ENCODE measurements at places on chromosomes 2 and 18.

DNA sequence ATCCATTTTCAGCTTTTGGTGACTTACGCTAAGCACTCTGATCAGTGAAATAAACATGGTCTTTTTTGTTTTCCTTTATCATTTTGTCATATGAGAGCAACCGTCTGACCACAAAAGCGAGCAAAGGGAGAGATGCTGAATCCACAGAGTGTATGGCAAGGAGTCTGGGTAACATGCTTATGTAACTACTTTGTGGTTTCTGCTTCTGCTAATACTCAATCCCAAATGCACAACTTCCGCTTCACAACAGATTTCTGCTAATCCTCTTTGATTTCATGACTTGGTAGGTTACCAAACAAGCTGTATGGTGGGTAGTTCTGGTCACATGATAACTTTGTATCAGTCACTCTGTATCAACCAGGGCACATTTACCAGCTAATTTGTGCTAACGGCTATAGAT lies 908.4 kb upstream of the CRIM1 start:
- DNase-seq, result no peak

DNA sequence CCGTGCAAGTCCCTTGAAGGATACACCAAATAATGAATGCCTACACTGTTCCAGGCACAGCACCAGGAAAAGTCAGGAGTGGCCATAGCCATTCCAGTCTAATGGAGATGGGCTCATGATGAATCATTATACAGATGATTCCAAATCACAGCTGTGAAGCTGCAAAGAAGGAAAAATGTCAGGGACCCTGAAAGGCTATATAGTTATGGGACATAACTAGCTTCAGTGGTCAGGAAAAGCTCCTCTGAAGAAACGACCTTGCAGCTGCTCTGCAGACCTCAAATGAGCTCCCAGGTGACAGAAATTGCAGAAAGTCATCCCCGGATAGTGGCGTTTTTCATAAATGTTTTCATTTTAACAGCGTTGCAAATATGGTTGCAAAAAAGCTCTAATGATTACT lies 200.8 kb downstream of the PTGR3 start:
- no peak for DNase-seq

DNA sequence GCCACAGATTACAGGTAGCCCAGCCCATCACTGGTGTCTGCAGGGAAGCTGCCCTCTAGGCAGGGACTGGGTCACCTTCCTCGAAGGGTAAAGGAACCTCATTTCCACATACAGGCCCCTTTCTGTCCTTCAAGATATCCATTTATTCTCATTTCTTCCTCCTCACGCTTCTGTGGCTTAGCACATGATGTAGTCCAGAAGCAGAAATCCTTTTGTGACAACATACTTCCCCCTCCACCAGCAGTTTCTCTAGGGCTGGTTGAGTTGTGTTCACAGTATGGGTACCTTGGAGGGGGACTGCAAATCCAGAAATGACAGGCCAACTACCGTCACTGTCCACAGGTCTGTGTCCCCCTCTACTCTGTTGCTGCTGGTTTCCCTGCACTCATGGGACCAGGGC lies 364.9 kb downstream of the ANAPC1 start:
- DNase-seq, result no peak

- no peak for DNase-seq
Measured at GRCh38 chr2:230924470-230925341, at the start of gene GPR55. Gene GPR55 (minus strand): TSS chr2:230925242. CDS start chr2:230910962, 14,280 bp downstream.

DNA sequence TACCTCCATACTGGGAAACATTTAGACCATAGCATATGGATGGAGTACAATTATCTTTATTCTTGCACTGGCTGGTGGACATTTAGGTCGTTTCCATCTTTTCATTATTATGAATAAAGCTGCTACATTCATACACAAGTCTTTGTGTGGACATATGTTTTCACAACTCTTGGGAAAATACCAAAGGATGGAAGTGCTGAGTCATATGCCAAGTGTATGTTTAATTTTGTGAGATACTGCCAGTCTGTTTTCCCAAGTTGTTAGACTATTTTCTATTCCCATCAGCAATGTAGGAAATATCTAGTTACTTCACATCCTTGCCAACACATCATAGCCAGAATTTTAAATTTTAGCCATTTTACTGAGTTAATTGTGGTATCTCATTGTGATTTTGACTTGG lies 91.5 kb downstream of the GALNT13 start:
- DNase-seq, result no peak

DNA sequence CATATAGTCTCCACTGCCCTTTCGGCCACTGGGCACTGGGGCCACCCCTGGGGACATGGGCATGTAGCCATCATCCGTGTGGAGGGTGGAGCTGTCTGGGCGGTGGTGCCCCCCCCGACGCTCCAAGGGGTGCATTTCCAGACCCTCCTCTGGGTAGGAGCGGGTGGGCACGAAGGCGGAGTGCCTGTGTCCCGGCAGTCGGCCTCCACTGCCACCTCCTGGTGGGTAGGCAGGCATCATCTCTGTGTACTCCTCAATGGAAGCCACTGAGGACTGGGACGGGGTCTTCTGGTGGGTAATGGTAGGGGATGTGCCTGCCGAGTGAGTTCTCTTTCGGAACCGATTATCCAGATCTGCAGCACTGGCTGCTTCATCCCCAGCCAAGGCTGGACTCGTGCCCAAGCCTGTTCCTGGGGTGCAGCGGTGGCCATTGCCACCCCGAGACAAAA lies 2.8 kb downstream of the IRS1 start:
- DNase-seq, result peak; percentile 23

DNA sequence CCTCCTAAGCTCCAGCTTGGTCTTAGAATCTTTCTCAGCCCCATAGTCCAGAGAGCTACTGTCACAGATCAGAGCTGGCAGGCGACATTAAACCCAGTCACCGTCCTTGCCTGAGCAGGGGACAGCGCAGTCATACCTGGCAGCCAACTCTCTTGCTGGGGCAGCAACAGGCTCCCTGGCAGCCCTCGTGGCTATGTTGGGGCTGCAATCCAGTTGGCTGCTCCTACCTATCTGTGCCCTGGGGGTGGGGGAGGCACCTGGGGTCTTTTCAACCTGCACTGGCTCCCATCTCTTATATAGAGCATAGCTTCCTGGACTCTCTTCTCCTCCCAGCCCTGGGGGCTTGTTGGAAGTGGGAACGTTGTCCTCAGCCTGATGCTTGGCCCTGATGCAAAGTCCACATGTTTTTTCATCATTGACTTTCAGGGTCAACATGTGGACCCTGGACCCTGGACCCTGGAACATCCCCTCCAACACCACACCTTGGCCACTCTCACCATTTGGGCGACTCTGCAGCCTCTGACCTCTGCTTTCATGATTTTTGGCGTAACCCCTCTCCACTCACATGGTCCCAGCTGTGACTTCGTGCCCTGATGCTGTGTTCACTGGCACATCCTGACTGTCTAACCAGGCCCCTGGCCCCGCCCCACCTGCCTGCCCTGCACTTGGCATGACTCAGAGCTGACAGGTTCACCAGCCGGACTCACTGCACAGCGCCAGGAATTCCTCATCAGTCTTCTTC lies 45.6 kb downstream of the ATOH8 start:
- DNase-seq, result peak; percentile 18

DNA sequence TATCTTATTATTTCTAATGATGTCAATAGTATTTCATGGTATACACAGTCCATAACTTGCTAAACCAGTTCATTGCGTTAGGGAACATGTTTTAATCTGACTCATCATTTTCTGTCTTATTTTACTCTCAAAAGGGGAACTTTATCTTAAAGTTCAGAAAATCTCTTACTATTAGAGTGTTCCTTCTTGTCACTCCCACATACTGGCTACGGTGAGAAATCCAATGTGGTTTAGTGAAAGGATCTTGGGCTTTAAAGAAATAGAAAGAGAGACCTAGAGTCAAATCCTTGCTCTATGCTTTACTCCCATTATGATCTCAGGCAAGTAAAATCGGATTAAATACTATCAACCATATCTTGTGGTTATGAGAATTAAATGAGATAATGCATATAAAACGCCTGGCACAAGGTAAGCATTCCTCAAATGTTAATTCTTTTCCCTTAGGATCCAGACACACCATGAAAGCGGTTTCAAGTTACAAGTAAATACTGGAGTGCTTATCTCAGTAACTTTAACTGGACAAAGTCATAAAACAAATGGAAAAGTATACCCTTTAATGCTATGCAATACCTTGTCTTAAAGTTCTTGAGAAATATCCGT lies 576.0 kb downstream of the ARHGAP15 start:
- DNase-seq, result no peak

GRCh38 chr18:6666012-6666685 lies 63.4 kb upstream of the ARHGAP28 start:
- no peak for DNase-seq

DNA sequence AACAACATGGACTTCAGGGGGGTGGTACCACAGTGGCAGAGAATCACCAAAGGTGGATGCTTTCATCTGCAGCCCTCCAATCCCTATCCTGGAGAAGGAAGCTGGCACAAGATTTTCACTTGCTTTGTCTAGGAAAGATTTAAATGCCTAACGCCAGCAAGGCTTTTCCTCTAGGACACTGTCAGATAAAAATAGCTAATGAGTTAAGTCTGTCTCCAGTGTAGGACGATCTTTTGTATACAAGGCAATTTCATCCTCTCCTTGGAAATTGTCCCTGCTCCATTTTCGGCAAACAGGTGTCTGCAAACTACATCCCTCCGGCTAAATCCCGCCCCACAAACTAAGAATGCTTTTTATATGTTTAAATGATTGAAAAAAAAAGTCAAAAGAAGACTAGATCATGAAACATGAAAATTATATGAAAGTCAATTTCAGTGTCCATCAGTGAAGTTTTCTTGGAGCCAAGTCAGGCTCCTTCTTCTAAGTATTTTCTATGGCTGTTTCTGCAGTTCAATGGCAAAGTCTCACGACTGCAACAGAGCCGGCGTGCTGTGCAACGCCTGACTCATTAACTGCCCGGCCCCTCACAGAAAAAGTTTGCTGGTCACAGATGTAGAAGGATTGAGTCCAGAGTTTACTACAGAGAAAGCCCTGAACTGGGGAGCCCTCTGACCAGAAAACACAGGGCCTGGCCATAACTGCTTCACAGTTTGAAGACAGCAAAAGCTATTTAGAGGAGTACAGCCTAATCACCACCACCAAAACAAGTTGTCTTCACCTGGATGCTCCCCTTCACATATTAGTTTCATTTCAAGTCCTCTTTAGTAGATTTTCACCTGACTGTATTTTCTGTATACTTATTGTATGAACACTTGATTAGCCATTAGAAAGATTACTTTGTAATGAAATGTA lies 52.3 kb downstream of the PIEZO2 start:
- DNase-seq, result no peak

DNA sequence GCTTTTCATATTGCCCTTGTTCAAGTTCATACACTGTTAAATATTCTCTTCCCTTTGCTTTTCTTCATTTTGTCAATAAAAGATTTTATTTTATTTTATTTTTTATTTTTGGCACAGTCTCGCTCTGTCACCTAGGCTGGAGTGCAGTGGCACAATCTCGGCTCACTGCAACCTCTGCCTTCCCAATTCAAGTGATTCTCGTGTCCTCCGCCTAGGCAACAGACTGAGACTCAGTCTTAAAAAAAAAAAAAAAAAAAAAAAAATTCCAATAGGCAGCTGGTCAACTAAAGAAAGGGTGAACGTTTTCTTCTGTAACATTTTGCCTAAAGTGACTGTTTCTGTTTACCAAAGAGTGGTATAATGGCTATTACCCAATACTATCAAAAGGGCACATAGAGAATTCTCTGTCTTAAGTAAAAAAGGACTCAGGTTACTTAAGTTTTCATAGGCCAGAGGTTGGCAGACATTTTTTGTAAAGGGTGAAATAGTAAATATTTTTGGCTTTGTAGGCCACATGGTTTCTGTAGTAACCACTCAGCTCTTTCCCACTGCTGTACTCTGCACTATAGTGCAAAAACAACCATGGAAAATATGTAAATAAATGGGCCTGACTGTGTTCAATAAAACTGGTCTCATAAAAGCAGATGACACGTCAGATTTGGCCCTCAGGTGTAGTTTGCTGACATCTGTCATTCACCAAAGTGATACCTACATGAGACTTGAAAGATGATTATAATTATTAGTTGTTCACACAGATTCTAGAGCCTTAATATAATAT lies 113.4 kb downstream of the MIB1 start:
- no peak for DNase-seq

Measured in substantia nigra (tissue), 51 donors.